Caki2 (cell line): ENCODE measurements at places on chromosomes 13 and 19.
A peak's percentile ranks its signal among the peaks of the same experiment; 100 is the strongest.

- no peak for DNase-seq
Measured at GRCh38 chr13:99693351-99693750, 192.1 kb downstream of the TM9SF2 start.

DNA sequence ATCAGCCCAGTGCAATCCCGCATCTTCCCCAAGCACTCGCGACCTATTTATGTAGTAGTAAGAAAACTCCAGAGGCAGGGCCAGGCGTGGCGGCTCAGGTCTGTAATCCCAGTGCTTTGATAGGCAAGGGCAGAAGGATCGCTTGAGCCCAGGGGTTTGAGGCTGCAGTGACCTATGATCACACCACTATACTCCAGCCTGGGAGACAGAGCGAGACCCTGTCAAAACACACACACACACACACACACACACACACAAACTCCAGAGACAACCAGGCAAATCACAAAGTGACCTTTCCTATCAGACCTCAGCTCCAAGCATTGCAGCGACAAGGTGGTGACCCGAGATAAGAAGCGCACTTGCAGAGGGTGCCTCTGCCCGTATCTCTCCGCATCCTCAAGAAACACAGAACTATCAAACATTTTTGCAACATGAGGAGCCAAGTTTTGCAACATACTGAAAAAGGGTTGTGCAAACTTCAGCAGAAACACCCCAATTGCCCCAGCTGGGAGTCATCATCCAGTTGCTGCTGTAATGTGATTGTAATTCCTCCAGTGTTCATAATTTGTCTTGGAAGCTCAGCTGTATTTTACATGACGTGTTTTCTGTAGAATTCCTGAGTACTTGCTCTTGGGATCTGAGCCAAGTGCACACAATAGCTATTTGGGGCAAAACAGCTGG lies 8.7 kb upstream of the KLF2 start:
- no peak for DNase-seq

GRCh38 chr13:109160887-109161669 lies 531.7 kb downstream of the MYO16 start:
- no peak for DNase-seq

GRCh38 chr13:23615395-23616081 lies 45.3 kb downstream of the TNFRSF19 start:
- peak; percentile 70 for DNase-seq

GRCh38 chr19:49340069-49340864 lies 5.1 kb downstream of the CD37 start:
- DNase-seq, result peak; percentile 57

- DNase-seq, result no peak
Measured at GRCh38 chr13:28540612-28541011, 45.7 kb upstream of the FLT1 start.

GRCh38 chr19:8206147-8207087 lies 2.8 kb upstream of the CERS4 start:
- DNase-seq, result no peak

- no peak for DNase-seq
Measured at GRCh38 chr13:34628209-34628682, 313.8 kb upstream of the NBEA start.

GRCh38 chr13:21333186-21333585 lies 125.9 kb downstream of the ZDHHC20 start:
- DNase-seq, result no peak

DNA sequence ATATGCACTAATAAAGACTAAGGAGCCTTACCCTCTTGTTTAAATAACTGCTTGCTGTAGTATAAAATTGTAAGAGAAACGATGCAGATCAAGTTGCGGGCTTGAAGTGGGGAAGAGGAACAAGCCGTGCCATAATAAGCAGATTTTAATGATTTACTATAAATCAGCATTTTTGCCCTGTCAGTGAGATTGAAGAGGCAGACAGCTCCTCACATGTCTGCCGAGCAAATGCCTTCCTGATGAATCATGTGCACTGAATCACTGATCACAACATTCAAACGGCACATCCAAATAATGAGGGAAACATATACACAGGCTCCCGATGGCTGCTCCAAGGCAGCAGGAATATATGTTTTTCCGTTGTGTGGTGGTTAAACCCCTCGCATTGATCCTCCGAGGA lies 282.9 kb downstream of the TSHZ3 start:
- DNase-seq, result peak; percentile 78

- no peak for DNase-seq
Measured at GRCh38 chr19:12828494-12828893, 5.9 kb downstream of the RTBDN start.

- DNase-seq, result no peak
Measured at GRCh38 chr19:43564800-43565199, 10.5 kb downstream of the XRCC1 start.

- DNase-seq, result no peak
Measured at GRCh38 chr19:14383661-14384555, 2.7 kb downstream of the ADGRE5 start.

DNA sequence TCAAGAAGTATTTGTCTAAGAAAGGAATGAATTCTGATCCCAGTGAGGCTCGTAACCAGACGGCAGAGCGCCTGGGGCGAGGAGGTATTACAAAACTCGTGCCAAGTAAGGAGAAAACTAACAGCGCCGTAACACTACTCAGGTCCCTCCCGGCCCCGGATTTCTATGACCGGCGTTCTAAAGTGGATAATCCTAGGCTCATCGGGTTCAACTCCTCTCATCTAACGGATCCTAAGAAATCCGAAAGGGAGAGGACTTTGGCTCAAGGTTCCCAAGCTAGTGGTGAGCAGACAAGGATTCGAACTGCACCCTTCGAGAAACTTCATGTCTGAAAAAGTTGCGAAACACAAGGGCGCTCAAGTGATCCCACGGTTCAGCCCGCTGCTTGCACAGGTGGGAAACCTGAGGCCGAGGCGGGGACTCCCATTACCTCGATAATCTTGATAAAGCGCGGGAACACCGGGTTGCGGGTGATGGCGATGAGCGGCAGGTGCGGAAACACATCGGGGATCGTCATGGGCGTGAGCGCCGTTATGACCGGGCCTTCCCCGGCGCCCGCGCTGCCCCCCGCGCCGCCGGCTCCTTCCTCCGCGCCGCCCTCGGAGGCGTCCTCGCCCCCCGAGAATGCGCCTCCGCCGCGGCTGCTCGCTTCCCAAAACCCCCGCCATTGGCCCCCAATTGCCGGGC lies 529 bp downstream of the LONP1 start:
- peak; percentile 32 for DNase-seq

GRCh38 chr13:92224052-92224821 lies 825.8 kb downstream of the GPC5 start:
- no peak for DNase-seq

DNA sequence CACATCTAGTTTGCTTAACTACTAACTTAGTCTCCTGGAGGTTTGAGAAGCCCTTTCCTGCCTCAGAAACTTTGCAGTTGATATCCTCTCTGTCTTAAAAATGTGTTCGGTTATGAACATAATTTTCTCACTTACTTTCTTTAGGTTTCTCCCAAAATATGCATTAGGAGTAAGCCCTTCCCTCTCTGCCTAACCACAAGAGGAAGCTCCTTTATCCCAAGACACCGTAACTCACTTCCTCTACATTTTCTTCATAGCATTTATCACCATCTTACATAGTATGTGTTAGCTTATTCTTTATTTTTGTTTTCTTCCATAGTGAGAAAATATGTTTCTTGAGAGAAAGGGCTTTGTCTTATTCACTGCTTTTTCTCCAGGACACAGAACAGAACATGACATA lies 952.5 kb upstream of the ATXN8OS start:
- DNase-seq, result no peak

DNA sequence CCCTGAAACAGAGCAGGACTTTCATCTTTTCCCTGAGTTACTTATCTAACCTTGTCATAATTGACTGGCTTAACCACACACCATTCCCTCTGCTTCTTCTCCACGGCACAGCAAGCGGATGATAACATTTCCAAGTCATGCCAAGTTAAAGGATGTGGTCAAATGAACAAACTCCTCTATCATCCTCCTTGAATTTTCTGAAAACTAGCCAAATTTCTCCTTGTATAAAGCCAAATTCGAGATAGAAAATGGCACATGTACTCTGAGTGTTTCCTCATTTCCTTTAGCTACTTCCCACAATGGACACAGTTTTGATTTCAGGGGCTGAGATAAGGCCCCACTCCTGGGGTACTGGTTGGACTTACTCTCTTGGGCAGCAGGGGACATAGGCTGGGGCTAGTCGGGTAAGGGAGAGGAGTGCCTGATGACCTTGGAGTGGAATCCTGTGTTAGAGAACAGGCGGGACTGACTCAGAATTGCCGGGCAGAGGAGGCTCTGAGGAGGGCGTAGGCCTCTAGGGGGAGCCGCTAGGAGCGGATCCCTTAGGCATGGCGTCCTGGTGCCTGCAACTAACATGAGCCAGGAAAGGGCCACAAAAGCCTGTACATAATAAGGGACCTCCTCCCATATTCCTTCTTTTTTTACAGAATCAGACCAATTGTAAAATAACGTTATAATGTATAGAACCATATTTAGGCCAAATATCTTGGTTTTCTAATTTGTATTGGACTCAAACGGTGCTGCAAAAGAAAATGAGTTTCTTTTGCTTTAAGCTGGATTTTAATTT lies 20.3 kb upstream of the TMTC4 start:
- DNase-seq, result no peak

DNA sequence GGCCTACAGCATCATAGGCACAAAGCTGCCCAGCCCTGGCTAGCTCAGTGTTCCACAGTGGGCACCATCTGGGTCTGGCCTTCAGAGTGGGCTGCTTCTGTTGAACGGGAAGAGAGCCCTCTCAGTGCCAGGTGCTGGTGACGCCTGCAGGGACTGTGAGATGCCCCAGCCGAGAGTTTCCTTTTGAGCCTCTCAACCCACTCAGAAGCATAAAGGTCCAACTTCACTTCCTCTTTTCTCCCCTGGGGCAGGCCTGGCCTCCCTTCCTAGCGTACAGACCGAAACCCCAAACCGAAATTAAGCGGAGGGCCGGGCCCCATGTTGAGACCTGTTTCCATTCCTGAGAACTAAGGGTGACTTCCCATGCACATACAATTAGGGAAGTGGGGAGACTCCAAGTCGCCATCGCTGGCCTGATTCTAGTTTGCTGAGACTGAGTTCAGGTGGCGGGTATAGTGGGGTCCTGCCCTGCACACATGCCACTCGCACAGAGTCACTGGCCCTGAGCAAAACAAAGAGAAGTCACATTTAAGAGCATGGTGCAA lies 6.9 kb downstream of the RAB8A start:
- DNase-seq, result no peak

- no peak for DNase-seq
Measured at GRCh38 chr13:101424381-101425155, 8.3 kb upstream of the NALCN start.

DNA sequence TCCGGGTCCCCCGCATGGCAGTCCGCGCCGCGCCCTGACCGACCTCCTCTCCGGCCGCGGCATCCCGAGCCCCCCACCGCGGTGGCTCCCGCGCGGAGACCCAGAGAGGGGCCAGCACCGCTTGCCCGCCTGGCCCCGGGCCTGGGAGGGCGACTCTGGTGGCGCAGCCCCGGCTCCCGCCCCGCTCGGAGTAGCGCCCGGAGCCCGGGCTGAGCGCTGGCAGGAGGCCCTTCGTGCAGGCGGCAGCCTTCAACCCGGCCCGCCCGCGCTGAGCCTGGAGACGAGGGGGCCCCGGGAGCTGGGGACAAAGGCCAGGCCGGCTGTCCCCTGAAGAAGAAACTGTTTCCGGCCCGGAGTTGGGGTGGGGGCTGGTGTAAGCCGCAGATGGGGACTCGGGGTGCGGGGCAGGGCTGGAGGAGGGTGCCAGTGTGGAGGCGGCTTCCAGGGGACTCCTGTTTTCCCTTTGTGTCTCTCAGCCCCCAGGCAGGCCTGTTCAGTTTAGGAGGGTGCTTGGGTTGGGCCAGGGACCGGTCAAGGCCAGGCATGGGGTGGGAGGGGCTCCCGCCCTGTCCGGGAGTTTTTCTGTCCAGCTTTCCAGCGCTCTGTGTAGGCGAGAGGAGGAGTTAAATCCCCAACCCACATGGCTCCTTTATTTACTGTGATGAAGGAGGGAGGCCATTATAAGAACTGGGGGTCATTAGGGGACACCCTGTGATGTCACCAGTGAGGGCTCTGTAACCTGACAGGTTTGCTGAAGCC lies 935 bp downstream of the LRP3 start:
- peak; percentile 29 for DNase-seq

DNA sequence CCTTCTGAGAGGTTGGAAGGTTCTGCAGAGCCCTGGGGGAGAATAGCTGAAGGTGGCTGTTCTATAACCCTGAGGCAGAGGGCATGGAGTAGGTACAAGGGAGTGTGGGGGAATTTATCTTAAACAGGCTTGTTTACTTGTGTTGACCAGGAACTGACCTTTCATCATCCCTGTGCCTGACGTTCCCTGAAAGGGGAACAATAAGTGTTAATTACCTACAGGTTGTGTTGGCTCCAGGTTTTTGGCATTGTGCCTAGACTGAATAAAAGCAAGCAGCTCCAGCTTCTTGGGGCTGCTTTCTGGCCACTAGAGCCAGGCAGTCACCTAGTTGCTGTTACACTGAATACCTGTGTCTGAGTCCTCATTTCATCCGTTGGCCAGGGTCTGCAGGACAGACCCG lies 60.0 kb downstream of the ZNF627 start:
- DNase-seq, result no peak

DNA sequence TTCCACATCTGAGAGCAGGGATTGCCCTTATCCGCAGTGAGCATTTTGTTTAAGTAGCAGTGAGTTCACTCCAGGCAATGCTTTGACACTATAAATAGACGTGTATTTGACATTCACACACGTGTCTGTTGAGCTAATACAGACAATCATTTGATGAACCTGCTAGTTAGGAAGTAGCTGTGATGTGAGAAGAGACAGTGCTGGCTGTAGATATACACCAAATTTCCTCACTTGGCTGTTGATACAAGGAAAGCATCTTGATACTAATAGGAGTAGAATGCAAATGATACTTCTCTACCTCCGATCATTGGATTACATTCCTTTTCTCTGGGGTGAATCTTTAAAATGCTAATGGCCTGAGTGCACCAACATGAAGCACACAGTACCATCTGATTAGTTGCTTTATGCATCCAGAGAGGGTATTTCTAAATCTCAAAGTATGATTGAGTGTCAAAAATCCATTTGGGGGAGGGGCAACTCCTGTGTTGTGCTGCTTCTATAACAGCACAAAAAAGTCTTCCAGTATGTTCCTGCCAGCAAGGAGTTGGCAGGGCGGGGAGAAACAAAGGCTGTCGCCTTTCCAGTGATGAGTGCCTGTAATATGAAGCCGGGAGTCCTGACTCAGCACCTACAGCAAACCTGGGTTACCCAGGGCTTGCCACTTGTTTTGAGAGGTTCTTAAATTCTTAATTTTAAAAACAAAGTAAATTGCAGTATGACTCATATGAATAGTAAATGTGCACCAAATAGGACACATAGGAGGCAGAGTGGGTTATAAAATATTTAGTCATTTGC lies 7.0 kb downstream of the CUL4A start:
- peak; percentile 70 for DNase-seq

GRCh38 chr13:70792121-70792520 lies 683.9 kb upstream of the KLHL1 start:
- DNase-seq, result no peak

GRCh38 chr19:55276720-55277430 lies 3.0 kb downstream of the HSPBP1 start:
- DNase-seq, result no peak
